ENCODE measurements at places on chromosomes 1 and 21.
A peak's percentile ranks its signal among the peaks of the same experiment; 100 is the strongest.

- no peak overlapping the region for H3K27ac ChIP-seq
- H3K27me3 ChIP-seq, result no peaks in the 10 kb centered on the region
- no peak overlapping the region for H3K4me3 ChIP-seq
- DNase-seq, result no peak
- H3K36me3 ChIP-seq, result no peaks in the 10 kb centered on the region
Measured at GRCh38 chr1:169460191-169460833, 25.4 kb downstream of the SLC19A2 start.

DNA sequence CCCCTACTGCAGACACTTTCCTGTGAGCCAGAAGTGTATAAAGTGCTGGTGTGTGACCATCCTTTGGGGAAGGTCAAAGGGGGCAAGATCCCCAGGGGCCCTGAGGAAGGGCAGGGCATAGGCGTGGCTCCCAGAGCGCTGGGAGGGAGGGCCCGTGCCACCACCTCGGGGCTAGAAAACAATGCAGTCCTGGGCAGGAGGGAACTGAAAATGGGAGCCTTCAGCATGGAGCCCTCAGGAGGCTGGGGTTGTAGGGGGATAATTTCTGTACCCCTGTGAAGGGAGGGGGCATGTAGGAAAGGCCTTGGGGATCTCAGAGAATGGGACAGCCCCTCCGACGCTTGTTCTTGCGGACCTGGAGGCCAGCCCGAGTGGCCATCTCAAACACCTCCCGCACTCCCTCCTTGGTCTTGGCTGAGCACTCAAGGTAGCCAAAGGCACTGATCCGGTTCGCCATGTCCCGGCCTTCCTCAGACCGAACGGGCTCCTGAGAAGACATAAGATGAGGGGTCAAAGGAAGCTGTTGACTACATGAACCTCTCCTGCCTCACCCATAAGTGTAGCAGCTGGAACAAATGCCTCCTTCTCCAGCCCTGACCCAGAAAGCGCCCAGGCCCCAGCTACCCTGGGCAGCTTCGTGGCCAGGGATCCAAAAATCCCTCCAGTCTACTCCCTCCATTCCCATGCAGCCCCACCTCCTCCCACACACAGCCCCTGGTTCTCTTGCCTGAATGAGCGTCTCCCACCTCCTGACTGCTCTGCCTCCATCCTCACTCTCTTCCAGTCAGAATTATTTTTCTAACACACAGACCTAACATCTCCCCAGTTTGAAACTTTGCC is 5.5 kb downstream of the RHOC start:
- H3K27me3 ChIP-seq, result no peaks in the 10 kb centered on the region
- no peak overlapping the region for H3K4me3 ChIP-seq
- DNase-seq, result no peak
- H3K36me3 ChIP-seq, result peaks cover 52% of the 10 kb centered on the region
- H3K27ac ChIP-seq, result peak overlapping the region; percentile 99
- peaks cover 45% of the 10 kb centered on the region for H3K4me1 ChIP-seq

- peak overlapping the region; percentile 90 for H3K27ac ChIP-seq
- H3K4me3 ChIP-seq, result no peak overlapping the region
Measured at GRCh38 chr1:36162680-36163239, 6.8 kb downstream of the MAP7D1 start.

DNA sequence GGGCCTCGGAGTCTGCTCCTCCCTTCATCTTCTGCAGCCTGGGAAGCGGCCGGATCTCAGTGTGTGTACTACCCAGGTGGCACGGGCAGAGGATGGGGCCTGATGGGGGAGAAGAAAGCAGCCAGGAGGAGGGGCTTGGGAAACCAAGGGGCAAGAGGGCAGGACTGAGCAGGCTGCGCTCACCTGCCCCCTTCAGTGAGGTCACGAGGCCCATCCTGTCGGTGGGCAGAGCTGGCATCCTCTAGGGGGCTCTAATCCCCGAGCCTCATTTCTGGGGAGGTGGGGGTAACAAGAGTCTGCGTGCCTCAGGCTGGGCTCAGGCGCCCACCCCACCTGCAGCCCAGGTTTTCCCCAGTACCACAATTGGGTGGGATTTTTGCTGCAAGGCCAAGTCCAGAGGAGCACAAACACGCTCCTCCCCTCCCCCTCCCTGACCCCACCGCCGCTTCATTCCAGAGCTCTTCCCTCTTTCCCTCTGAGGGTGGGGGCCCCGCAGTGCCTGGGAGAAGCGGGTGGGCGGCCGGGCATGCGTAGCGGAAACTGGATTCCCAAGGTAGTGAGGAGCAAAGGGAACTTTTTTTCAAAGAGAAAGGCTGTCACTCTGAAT is 1.8 kb upstream of the WNT3A start:
- no peaks in the 10 kb centered on the region for H3K4me1 ChIP-seq
- DNase-seq, result no peak
- no peaks in the 10 kb centered on the region for H3K36me3 ChIP-seq
- H3K27ac ChIP-seq, result no peak overlapping the region

DNA sequence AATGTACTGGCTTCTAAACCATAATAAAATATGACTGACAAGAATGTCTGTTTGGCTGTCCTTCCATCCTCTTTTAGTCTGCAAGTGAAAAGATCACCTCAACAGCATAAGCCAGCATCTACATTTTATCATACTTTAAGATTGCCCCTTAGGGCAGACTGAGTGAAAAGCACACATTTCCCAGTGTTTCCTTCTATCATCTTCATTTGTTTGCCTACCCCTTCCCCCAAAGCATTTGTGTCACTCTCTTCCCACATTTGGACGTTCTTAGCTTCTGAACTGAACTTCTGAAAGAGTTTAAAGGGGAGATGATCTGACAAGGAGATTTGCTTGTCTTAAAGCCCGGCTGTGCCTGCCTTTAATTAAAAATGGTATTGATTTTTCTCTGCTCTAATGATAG is 322.2 kb downstream of the SPATA17 start:
- H3K4me1 ChIP-seq, result no peaks in the 10 kb centered on the region
- DNase-seq, result no peak
- H3K36me3 ChIP-seq, result no peaks in the 10 kb centered on the region
- no peak overlapping the region for H3K27ac ChIP-seq
- H3K4me3 ChIP-seq, result no peak overlapping the region
